ENCODE measurements at places on chromosomes 6 and 20.

DNA sequence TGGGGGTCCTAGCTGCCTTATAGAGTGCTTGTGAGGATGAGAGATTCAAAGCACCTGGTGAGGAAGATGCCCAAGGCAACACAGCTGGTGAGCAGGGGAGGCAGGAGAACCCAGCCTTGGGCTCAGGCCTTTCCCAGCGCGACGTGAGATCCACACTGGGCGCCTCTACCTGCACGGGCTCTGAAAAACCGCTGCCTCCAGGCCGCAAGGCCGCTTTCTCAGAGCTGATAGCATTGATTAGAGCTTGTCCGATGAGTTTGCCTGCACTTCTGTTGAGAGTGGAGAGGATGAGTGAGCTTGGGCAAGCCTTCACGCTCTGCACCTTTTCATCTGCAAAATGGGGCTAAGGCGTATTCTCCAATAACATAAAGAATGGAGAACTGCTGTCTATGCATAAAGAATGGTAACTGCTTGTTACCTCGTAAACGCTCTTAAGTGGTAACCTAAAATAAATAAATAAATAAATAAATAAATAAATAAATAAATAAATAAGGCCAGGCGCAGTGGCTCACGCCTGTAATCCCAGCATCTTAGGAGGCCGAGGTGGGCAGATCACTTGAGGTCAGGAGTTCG lies 916 bp downstream of the PABPC1L start:
- DNase-seq, result no peak

- DNase-seq, result no peak
Observed at GRCh38 chr20:22776369-22776768, 192.0 kb upstream of the FOXA2 start.

DNA sequence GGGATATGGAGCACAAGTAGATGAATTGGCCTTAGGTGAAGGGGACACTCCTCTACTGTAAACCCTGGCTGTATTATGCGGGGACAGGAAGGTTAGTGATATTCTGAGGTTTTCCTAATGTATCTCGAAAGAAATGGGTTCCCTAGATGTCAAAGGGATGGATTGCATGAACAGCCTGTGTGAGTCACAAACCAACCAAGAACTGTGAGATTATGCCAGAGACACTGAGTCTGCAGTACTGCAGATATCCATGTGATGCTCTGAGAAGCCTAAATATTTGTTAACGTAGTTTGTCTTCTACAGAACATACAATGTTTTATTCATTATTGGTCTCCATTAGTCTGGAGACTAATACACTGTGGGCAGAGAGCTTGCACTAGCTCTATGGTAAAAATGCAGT lies 182.2 kb downstream of the AKAP7 start:
- no peak for DNase-seq

DNA sequence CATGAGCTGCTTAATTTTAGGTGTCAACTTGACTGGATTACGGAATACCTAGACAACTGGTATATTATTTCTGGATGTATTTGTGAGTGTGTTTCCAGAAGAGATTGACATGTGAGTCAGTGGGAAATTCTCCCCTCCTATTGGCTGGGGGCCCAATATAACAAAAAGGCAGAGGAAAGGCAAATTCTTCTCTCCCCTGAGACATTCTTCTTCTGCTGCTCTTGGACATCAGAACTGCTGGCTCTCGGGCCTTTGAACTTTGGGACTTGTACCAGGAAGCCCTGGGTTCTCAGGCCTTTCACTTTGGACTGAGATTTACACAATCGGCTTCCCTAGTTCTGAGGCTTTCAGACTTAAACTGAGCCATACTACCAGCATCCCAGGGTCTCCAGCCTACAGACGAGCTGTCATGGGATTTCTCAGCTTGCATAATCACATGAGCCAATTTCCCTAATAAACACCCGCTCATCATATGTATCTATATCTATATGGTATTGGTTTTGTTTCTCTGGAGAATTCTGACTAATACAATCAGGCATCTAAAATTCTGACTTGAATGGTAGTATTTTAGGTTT lies 7.6 kb upstream of the BTN3A3 start:
- no peak for DNase-seq

- no peak for DNase-seq
Observed at GRCh38 chr6:144657691-144658090, 372.6 kb downstream of the UTRN start.

GRCh38 chr20:32682508-32682987 lies 8.8 kb upstream of the C20orf203 start:
- DNase-seq, result no peak

- DNase-seq, result no peak
Observed at GRCh38 chr6:53546281-53546680, 1.4 kb upstream of the GCLC start.

DNA sequence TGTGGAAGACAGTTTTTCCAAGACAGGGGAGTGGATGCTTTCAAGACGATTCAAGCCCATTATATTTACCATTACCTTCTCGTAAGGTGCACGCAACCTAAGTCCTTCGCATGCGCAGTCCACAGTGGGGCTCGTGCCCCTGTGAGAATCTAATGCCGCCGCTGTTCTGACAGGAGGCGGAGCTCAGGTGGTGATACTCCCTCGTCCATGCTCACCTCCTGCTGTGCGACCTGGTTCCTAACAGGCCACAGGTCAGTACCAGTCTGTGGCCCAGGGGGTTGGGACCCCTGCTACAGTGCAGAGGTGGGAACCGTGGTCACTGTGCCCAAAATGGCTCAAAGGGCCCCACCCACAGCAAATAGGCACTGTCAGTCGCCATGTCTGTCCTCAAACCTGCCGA lies 36.6 kb downstream of the SERPINB1 start:
- no peak for DNase-seq

- no peak for DNase-seq
Observed at GRCh38 chr20:24633026-24633425, 163.6 kb downstream of the SYNDIG1 start.

DNA sequence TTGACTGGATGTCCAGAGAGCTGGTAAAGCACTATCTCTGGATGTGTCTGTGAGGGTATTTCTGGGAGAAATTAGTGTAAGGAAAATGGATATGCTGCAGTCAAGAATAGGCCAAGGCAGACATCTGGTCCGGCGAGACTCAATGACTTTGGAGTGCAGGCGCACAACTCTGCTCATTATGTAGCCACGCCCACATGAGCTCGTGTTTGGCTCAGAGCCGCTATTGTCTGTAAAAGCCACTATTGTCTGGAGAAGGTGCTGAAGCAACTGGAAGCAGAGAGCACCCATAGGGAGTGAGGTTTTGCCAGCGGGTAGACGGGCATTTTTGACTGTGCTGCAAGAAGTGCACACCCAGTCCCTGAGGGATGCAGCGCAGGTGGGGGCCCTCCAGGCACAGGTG lies 305.0 kb upstream of the POU3F2 start:
- no peak for DNase-seq

DNA sequence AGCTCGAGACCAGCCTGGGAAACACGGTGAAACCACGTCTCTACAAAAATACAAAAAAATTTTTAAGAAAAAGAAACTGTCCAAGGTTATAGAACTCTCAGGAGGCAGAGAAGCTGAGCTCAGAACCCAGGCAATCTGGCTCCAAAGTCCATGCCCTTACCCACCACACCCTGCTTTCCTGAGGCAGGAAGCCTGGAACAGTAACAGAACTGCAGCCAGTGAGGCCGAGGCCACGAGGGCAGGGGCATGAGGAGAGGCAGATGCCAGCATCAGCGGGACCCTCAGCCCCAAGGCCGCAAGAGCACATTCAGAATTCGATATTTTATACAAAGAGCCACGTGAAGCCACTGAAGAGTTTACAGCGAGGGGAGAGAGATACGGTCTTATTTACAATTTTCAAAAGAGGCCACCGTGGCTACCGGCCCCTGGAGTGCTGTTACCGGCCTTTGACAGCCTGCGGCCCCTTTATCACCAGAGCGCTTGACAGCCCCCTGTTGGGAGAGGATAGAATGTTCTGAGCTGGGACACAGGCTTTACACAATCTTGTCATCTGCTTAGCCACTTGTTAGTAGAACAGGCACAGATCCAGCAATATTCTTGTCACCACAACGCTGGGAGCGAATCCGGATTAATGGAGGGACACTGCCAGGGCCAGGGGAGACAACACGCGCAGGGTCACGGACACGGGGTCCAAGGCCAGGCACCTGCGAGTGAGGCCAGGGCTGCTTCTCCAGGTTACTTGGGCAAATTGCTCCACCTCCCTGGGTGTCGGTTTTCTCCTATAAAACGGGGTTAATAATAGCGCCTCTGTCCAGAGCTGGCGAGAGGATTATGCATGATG lies 5.6 kb downstream of the SPATA2 start:
- DNase-seq, result no peak

GRCh38 chr20:20276811-20277530 lies 90.9 kb upstream of the INSM1 start:
- no peak for DNase-seq

DNA sequence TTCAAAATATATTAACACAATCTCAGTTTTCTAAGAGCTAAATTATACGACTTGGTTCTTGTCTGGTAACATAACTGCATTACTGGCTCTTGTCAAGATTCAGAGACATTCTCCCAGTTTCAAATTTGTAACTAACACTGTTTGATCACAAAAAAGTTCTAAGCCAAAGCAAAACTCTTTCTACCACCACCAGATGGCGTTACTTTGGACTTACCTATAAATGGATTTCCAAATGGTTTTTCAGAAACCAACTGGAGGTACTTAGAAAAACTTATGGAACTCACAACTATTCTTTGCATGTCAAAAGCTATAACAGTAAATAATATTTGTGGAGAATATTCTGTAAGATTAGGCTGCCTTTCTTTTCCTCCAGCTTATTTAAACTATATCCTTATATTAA lies 34.2 kb upstream of the GFRAL start:
- no peak for DNase-seq

GRCh38 chr20:13017883-13018535 lies 9.2 kb downstream of the SPTLC3 start:
- no peak for DNase-seq

GRCh38 chr20:5836569-5836968 lies 86.4 kb downstream of the SHLD1 start:
- no peak for DNase-seq

DNA sequence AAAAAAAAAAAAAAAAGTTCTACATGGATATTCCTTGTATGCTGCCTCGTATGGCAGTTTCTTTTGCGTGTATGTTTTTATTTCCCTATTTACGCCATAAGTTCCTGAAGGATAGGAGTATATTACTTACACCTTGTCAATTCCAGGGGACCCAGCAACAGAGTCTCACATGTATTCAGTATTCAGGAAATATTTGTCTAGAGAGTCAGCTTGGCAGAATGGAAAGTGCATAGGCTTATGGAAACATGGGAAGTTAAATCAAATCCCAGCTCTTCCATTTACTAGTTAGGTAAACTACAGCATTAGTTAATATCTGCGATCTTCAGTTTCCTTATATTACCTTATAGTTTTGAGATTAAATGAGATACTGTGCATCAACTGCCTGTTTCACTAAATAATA lies 51.1 kb upstream of the SLC22A16 start:
- DNase-seq, result no peak

GRCh38 chr6:150068151-150068550 lies 770 bp downstream of the ULBP3 start:
- DNase-seq, result no peak

DNA sequence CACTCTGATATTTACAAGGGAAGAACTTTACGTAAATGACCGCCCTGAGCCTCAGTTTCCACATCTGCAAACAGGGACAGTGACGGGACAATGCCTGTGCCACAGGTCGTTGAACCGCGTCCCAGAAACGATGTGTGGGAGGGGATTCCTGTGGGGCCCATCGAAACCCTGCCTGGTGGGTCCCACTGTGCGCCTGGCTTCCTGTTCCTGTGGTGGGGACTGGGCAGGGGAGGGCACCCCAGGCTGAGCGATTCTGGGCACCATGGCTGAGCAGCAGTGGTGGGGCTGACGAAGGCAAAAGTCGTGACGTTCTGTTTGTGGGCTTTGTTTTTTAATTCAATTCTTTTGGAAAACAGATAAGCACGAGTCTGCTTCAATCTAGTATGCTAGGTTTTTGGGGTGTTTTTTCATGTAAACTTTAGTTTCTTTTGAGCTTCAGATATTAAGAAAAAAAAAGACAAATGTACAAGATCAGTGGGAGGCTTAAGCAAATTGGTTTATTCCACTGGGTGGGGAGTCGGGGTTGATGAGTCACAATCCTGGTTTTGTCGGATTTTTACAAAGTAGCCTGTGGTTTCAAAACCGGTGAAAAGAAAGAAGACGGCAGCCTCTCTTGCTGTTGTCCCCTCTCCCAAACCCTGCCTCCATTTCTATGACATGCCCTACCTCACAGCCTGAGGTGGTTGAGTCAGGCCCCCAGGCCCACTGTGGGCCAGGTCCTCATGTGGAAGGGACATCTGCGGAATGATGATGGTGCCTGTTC lies 40.4 kb downstream of the GNAS-AS1 start:
- peak; percentile 61 for DNase-seq

- no peak for DNase-seq
Observed at GRCh38 chr20:25397821-25398220, 7.2 kb upstream of the ABHD12 start.

GRCh38 chr6:45657226-45657625 lies 279.5 kb upstream of the SUPT3H start:
- no peak for DNase-seq

GRCh38 chr6:37550191-37550831 lies 50.6 kb upstream of the CCDC167 start:
- no peak for DNase-seq

GRCh38 chr20:58579819-58580473 lies 64.7 kb upstream of the APCDD1L start:
- DNase-seq, result no peak

GRCh38 chr20:61903575-61904340 lies 161.9 kb downstream of the TAF4 start:
- DNase-seq, result no peak

- no peak for DNase-seq
Observed at GRCh38 chr6:13953061-13953705, 28.4 kb downstream of the RNF182 start.

Data from stimulated activated CD8-positive, alpha-beta memory T cell treated with anti-CD3 and anti-CD28 coated beads, Interleukin-4, amount 100 ng/mL, for 48 hours (primary cell).